ENCODE measurements at places on chromosomes 7 and 10. TPM values are rescaled to one million over a fixed set of nuclear protein-coding genes. Genes with fewer than 3 reads are reported as not detected.

CPA2 gene
- not detected for total RNA-seq

SHTN1 gene
- total RNA-seq, result under 0.01 TPM

C7orf33 gene
- total RNA-seq, result not detected

AHR gene
- 31.5 TPM for total RNA-seq

TAS2R4 gene
- total RNA-seq, result 0.70 TPM

EN2 gene
- under 0.01 TPM for total RNA-seq

LRRC18 gene
- total RNA-seq, result not detected

ZNF365 gene
- 0.70 TPM for total RNA-seq

PAPOLB gene
- not detected for total RNA-seq

CDNF gene
- total RNA-seq, result 0.35 TPM

CLRN3 gene
- total RNA-seq, result not detected

CARD11 gene
- not detected for total RNA-seq

SH2B2 gene
- 0.70 TPM for total RNA-seq

CTAGE4 gene
- 0.35 TPM for total RNA-seq

CHRM2 gene
- not detected for total RNA-seq

BMPER gene
- total RNA-seq, result 56.5 TPM

ARHGAP21 gene
- total RNA-seq, result 68.2 TPM

SPDYE5 gene
- total RNA-seq, result 0.12 TPM

SLC13A1 gene
- total RNA-seq, result not detected

MYO1G gene
- 0.08 TPM for total RNA-seq

CPVL gene
- total RNA-seq, result 1.9 TPM

ARHGEF35 gene
- 2.0 TPM for total RNA-seq

AFAP1L2 gene
- total RNA-seq, result 0.47 TPM

DEPP1 gene
- total RNA-seq, result 50.4 TPM

FAM25G gene
- not detected for total RNA-seq

VSTM4 gene
- 0.23 TPM for total RNA-seq

PLAU gene
- 16.5 TPM for total RNA-seq

WDFY4 gene
- total RNA-seq, result not detected

KCNMA1 gene
- total RNA-seq, result 9.8 TPM

ARL3 gene
- total RNA-seq, result 6.2 TPM
